ENCODE measurements at places on chromosomes 3 and 15.

DNA sequence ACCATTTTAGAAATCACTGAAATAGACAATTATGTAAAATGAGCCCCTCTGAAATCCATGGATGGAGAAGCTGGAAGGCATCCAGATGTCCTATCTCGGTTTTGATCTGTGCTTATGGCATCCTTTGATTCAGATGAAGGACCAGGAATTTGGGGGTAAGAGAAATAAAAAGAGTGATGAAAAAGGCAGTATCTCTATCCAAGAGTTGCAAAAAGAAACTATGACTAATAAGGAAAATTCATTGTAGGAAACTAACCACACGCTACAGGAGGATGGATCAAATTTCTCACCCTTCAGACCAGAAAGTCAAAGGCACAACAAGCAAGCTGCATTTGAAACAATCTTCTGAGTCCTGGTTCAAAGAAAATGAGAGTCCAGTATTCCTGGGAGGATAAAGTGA lies 34.8 kb downstream of the SRGAP3 start:
- DNase-seq, result no peak

- DNase-seq, result no peak
These were observed 1.2 kb downstream of the MECOM start for GRCh38 chr3:169662132-169662842.

GRCh38 chr3:72727172-72727571 lies 121.1 kb downstream of the SHQ1 start:
- DNase-seq, result no peak

- DNase-seq, result no peak
These were observed 17.8 kb upstream of the IQCF6 start for GRCh38 chr3:51796854-51797253.

DNA sequence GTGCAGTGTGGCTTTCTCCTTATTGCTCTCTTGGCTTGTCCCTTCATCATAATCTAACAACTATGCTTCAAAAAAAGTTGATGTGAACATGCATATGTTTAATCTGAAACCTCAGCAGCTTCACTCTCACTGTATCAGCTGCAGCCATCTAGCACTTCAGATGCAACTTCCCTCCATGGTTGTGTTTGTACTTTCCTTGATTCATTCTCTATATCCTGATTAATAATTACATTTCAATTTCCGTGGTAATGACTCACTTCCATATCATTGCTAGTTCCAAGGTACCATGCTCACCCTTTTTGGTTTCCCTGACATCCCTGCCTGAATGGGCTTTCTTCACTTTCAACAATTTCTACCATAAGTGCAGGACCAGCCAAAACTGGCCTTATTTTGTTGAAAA lies 51.2 kb downstream of the MDFIC2 start:
- no peak for DNase-seq

DNA sequence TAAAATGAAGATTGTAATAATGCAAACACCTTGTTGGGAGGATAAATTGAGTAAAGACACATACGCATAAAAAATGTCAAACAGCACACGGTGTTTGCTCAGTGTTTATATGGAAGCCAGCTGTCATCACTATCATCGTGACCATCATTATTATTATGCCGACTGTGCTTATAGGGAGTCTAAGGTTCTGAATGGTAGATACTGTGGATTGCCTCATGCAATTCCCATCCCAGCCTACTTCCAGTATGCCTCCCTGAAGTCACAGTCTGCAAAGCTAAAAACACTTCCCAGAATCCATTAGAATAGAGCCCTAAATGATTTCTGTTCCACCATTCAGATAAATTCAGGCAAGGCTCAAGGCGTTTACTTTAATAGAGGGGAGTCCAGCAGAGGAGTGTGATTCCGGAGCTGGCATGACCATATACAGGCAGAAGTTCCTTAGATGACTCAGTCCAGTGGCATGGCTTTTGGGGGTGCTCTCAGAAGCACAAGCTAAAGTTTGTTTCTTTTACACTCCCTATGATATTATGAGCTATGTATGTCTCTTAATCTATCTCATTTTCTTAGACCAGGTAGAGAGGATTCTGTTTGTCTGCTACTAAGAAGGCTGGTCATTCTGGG lies 148.7 kb downstream of the MEX3B start:
- DNase-seq, result no peak

GRCh38 chr3:42175386-42176240 lies 84.5 kb downstream of the TRAK1 start:
- DNase-seq, result no peak

DNA sequence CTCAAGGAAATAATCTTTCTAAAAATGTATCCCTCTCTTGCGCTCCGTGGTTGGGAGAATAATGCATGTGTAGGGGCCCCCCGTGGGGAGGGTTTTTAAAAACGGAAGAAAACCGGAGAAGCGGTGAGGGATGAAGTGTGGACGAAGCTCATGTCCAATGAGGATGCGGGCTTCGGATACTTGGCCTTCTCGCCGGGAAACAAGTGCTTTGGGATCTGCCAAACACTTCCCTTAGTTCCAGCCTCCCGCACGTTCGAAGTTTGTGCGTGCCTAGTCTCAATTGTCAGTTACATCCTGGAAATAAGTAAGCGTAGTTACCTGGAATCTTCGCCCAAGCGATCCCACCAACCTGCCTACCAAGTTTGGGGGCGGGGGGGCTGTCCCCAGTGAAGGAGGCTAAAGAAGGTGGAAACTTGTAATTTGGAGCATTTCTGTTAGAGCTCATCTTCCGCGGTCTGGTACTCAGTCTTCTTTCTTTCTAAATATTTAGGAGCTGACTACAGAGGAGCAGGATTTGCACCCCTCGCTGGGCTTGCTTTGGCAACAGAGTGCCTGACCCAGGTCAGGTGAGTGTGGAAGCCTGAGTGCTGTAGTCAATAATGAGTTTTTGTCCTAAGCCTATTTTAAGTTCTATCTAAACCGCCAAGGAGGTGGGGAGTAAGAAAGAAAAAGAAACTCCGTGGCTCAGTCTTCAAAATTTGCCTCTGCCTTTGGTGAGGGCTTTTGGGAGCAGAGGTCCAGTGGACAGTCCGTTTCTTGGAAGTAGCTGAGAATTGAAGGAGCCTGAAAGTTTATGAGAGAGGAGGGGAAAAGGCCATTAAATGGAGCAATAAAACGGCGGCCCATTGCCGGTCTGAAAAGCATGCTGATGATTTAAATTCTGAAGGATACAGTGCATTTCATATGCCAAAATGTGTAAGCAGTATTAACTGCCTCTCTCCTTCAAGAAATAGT lies 1.1 kb downstream of the ITPR1 start:
- DNase-seq, result no peak

GRCh38 chr3:99128235-99128634 lies 226.7 kb upstream of the DCBLD2 start:
- DNase-seq, result no peak

Measured in T-helper 9 cell (primary cell).